Kidney epithelial cell (primary cell): ENCODE measurements at places on chromosomes 2 and 18. TPM values are rescaled to one million over a fixed set of nuclear protein-coding genes. Genes with fewer than 3 reads are reported as not detected.

The MOCOS gene
- total RNA-seq = 15.3 and 20.7 TPM in 2 replicates

DNA sequence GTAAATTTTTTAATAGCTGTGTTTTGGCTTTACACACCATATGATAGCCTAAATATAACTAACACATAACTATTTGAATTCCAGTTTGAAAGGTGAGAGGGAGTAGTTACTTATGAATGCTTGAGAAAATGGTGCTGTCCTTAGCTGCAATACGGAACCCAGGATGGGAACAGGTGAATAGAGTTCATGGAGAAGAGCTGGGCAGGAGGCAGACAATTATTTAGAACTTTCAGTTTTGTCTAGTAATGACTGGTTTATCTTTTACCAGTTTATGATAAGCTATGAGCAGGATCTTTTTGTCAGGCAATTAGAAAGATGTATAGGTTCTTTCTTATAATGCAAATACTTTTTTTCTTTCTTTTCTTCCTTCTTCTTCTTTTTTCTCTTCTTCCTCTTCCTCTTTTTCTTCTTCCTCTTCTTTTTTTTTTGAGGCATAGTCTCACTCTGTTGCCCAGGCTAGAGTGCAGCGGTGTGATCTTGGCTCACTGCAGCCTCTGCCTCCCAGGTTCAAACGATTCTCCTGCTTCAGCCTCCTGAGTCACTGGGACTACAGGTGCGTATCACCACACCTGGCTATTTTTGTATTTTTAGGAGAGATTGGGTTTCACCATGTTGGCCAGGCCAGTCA is 25.9 kb downstream of the UBR3 start:
- no peak for DNase-seq

DNA sequence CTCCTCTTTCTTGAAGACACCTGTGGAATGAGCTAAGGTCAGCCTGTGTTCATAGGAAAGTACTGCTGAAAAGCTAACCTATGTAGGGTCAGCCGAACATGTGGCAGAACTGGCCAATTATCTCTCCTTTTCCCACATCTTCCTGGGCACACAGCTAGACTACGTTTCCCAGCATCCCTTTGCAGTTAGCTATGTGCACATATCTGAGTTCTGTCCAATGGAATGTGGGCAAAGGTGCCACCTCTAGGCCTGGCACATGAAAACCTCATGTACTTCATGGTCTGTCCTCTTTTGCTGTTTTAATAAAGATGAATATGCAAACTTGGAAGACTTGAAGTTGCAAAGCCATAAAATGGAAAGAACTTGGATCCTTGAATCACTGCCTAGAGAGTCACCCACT is 352.6 kb downstream of the TNS1 start:
- no peak for DNase-seq

The KLHL14 gene
- total RNA-seq = 2.1 and 3.6 TPM in 2 replicates

The RAPH1 gene
- total RNA-seq = 18.0 and 28.9 TPM in 2 replicates

GRCh38 chr2:149313512-149313972 is 16.8 kb upstream of the LYPD6 start:
- DNase-seq = no peak

DNA sequence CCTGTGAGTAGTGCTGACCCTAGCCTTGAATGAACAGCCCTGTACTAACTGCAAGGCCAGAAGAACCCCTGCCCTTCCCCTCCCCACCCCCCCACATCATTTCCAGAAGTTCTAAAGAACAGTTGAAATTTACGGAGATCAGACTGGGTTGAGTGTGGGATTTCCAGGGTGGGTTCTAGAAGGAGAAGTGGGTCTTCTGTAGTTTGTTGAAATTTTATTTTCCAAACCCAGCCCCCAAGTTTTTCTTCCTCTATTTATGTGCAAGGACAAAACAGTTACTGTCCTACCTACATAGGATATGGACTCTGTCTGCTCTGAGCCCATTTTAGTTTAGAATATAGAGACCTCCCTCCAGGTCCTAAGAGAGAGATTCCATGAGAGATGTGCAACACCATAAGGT is 26.3 kb upstream of the CASP10 start:
- no peak for DNase-seq
